ENCODE measurements at places on chromosomes 4 and X.
A peak's percentile ranks its signal among the peaks of the same experiment; 100 is the strongest.

DNA sequence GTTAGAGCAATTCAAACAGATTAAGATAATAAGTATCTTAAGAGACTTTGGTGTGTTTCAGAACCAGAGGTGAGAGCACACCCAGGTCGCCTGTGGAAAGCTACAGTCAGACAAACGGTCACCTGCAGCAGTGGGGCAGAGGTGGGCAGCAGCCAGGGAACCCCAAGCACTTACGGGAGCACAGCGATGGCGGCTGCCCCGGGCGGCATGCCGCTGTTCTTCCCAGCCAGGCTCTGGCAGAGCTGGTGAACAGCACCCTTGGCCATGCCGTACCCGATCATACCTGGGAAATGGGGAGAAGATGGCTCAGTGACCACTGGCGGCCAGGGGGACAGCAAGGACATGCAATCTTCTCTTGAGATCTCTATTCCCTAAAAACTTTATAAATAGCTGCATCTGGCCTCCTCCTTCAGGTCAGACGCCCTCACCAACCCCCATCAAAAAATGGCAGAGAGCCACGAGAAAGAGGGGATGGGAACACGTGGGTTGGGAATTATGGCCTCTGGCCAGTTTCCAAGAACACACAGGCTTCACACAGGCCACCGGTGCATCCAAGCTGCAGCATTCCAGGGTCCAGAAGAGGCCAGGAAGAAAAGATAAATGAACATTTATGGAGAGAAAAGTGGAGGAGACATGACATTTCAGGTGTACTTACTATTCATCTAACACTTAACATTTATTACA lies 19.7 kb downstream of the QDPR start:
- no peak for DNase-seq

GRCh38 chr4:76610751-76611547 lies 175.9 kb downstream of the SHROOM3 start:
- DNase-seq, result no peak

DNA sequence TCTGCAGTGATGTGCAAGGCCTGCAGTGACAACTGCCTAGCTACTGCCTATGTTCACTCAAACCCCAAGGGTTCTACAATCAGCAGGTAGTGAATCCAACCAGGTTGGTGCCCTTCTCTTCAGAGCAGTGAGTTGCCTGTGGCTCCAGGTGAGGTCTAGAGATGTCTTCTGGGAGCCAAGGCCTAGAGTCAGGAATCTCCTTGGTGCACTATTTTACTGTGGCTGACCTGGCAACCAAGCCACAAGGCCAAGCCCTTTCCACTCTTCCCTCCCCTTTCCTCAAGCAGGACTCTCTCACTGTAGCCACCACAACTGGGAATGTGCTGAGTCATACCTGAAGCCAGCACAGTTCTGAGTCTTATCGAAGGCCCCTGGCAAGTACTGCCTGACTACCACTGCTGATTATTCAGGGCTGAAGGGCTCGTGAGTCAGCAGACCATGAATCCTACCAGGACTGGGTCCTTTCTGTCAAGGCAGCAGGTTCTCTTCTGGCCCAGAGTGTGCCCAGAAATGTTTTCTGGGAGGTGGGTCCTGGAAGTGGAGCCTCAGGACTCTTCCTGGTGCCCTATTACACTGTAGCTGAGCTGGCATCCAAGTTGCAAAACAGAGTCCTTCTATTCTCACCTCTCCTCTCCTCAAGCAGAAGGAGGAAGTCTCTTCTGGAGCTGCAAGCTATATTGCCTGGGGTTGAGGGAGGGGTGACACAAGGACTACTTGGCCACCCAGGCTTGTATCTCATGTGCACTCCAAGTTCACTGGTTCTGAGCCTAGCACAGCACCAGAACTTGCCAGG lies 111.6 kb downstream of the BTC start:
- no peak for DNase-seq

DNA sequence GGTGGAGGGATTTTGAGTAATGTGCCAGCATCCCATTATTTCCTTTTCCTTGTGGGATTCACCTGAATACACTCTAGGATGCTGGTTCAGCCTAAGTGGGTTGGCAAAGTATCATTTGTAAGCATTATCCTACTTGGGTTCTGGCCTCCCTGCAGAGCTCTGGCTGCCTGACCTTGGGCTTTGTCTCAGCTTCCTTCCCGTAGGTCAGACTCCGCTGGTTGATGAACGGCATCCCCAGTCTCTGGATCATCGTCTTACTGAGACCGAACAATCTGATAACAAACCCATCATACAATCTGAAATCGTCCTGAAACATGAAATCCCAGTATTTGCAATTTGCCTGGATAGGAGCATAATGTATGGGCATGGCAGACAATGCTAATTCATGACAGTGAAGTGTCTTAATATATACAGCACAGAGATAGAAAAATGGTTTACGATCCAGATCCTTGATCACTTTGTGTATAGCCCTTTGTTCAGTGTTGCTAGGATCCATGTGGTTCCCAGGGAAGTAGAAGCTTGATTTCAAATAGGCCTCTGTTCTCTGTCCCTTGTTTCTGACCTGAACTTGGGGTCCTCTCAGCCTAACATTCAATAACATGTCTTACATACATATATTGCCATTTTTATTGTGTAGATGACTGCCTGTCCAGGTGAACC lies 5.5 kb downstream of the MID2 start:
- DNase-seq, result no peak

DNA sequence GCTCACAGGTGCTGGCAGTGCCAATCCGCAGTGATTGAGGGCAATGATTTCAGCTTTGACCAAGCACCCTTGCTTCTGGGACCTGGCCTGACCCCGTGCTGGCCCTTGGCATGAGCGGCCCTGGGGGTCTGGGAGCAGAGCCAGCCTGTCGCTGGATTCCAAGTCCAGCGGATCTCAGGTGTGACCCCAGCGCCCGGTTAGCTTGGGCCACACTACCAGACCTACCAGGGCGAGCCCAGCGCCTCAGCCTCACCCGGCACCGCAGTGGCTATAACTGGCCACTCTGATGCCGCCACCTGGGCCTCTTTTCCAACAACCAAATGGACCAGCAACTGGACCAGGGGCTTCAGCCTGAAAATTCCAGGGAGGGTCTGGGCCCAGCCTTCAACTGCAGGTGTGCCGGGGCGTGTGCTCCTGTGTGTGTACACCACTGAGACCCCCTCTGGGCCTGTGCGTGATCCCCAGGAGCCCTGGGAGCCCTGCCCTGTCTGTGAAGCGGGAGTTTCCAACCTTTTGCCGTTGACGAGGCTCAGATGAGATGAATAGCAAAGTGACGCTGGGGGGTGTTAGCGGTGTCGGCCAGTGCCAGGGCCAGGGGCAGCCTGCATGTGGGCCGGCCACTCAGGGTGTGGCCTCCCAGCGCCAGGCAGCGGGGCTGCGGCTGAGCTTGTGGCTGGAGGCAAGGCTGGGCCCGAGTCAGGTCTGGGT lies 658 bp downstream of the SH3TC1 start:
- no peak for DNase-seq

GRCh38 chr4:124484940-124485339 lies 227.6 kb downstream of the ANKRD50 start:
- no peak for DNase-seq

GRCh38 chrX:150935467-150935866 lies 37.0 kb upstream of the CD99L2 start:
- DNase-seq, result no peak

- DNase-seq, result no peak
These were observed 22.1 kb downstream of the TMEM154 start for GRCh38 chr4:152657657-152658056.

DNA sequence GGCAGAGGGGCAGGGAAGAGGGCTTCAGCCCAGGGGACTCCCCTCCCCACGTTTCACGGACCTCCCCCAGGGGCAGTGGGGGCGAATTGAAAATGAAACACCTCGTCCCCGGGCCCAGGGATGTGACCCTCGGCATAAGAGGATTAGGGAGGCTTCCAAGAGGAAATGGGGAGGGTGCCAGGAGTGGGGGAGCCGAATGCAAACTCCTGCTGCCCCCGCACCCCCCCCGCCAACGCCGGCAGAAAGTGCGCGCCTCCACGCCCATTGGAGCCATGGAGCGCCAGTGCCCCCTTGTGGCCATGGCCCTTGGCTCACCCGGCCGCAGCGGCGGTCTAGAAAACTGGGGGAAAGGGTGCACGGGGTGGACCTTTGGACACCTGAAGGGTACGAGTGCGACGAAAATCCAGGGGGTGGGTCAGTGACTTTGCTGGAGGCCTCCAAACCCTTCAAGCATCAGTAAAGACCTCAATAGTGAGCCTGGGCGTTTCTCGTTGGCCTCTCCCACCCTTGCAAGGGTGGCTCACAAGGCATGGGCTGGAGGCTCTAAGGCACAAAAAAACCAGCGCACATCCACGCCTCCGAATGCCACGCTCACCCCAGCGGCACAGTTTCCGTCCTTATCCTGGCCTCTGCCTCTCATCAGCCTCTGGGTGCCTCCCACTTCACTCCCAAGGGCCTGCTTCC lies 120.8 kb upstream of the PJA1 start:
- peak; percentile 52 for DNase-seq

- DNase-seq, result no peak
These were observed 122.0 kb downstream of the CORIN start for GRCh38 chr4:47715716-47716416.

DNA sequence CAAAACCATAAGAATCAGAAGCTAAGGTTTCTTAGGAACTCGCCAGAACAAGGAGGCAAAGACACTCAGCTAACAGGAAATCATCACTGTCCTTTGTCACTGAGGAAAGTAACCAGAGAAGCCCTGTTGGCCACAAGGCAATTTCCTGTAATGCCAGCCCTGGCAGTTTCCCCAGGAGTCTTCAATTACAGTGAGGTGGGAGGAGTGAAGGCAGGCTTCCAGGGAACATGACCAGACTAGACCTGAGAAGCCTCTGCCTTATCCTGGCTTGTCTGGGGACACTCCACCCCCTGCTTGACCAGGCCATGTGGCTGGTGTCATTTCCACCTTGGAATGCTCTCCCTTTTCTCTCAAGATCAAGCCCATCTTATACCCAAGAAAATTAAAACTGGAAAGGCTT lies 125.3 kb downstream of the COL4A6 start:
- DNase-seq, result no peak

DNA sequence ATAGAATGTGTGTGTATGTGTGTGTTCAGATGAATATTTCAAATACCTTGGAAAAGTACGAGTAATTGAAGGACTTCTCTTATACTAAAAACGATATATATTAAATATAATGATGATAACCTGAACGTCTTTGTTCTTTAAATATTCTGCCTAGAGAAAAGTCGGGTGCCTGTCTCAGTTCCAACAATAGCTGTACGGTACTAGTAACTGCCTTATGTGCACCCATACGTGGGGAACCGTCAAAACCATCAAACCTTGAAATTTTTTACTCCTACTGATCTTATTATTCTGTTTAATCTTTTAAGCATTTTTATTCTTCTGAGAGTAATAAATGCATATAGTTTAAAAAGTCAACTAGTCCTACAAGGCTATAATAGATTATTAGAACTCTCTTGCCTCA lies 1045.7 kb downstream of the C4orf33 start:
- DNase-seq, result no peak

GRCh38 chr4:68655764-68656444 lies 14.5 kb downstream of the UGT2B15 start:
- no peak for DNase-seq

GRCh38 chr4:140673729-140674128 lies 82.5 kb downstream of the TBC1D9 start:
- no peak for DNase-seq

GRCh38 chr4:49032440-49033161 lies 46.5 kb downstream of the CWH43 start:
- no peak for DNase-seq

GRCh38 chr4:25174674-25175073 lies 14.4 kb upstream of the SEPSECS start:
- no peak for DNase-seq

GRCh38 chr4:110306303-110306702 lies 107.9 kb upstream of the ELOVL6 start:
- DNase-seq, result no peak

DNA sequence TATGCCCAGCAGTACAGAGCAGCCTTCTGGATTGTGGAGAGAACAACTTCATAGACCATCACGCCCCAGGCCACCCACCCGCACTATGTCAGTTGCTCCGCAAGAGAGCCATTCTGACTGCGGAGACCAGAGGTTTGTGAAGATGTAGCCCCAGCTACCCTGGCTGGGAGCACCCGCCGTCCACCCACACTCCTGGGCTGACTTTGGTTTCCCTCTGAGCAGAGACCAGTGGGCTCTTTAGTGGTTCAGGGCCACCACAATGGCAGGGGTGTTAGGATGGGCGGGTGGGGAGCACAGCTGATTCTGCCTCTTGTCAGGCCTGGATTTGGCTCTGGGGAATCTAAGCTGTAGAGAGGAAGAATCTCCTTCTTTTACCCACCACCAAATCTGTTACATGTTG lies 313.4 kb downstream of the LDB2 start:
- DNase-seq, result no peak

- no peak for DNase-seq
These were observed 44.7 kb upstream of the IGFBP7 start for GRCh38 chr4:57154926-57155325.

GRCh38 chr4:181143250-181143854 lies 1099.8 kb upstream of the TENM3 start:
- DNase-seq, result peak; percentile 74

- DNase-seq, result peak; percentile 53
These were observed 73.1 kb downstream of the MTHFD2L start for GRCh38 chr4:74230902-74231499.

- DNase-seq, result no peak
These were observed 976 bp downstream of the PHKA1 start for GRCh38 chrX:72713130-72713529.

DNA sequence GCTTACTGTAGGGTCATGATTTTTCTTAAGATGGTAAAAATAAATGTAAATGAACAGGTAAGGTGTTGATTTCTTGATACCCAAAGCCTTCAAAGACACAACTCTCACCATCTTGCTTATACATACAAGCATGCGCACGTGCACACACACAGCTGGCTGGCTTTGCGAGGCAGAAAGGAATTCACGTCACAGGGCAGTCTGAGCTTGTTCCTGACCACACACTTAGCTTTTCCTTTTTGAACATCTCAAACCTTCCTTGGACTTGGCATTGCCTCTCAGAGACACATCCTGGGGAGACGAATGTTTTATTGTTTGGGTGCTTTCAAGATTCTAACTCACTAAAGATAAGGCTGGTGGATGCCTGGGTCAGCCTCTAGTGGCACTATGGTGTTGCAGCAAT lies 175.0 kb downstream of the NHS start:
- DNase-seq, result no peak

DNA sequence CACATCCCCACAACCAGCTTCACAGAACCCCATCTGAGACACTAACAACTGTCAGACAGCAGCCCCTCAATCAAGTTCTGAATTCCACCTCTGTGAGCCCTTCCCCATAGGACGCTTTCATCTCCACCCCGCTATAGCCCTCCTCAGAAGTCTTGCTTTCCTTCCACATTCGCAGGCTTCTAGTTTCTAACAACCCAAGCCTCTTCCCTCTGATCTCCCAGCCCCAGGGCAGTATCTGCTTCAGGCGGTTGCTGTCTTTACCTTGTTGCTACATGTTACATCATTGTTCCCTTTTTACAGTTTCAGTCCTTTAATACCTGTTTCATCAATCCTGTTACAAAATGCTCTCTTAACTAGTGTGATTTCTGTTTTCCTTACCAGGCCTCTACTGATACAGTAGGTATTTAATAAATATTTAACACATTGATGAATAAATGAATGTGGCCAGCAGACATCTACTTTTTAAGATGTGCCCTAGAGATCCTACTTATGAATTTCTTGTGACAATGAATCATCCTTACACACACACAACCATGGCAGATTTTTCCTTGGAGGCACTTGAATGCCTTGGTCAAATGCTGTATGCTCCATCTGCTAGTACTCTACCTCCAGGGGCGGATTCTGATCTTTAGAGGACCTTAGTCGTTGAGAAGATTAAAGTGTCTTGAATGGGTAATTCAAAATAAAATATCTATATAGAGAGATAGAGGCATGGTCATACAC lies 164.7 kb upstream of the SLIT2 start:
- no peak for DNase-seq
